Glutamatergic neuron (in vitro differentiated cells): ENCODE measurements at places on chromosomes 1 and 21. TPM values are rescaled to one million over a fixed set of nuclear protein-coding genes. Genes with fewer than 3 reads are reported as not detected.

The HAO2 gene
- not detected for total RNA-seq

- no peak for DNase-seq
Observed at GRCh38 chr1:3294450-3294849, 160.0 kb upstream of the ARHGEF16 start.

DNA sequence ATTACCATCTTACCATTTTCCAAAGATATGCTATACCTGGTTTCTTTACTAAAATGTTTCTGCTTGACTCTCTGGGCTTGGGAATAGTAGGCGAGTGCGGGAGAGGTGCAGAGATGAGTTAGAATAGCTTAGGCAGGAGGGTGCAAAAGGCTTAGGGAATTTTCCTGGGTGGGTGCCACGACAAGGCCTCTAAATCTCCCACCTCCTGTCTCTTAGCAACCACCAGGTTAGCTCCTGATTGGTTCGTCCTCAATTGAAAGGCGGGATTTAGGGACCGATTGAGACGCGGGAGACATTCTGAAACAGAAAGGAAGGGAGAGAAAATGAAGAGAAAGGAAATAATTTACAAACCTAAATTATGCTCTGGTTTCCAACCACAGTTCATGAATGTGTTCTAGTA is 3.1 kb downstream of the ACKR1 start:
- DNase-seq, result no peak

The NFIA gene
- 16.4 TPM for total RNA-seq

- DNase-seq, result no peak
Observed at GRCh38 chr1:176384841-176385240, 78.1 kb upstream of the PAPPA2 start.

DNA sequence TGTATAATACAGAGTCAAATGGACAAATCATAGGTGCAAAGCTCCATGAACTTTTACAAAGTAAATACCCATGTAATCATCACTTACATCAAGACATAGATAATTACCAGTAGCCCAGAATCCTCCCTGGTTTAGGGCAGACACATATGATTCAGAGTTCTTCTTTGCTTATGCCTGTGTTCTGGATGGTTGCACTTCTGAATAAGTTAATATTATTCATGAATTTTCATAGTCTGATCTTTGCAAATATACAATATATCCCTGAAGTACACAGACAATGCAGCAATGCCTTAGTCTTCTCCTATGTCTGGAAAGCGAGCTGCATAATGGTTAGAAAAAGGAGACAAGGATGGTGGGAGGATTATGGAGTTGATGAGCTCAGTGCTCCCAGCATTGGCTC is 122.4 kb upstream of the PLXNA2 start:
- DNase-seq, result no peak

The TTC39A gene
- total RNA-seq, result 28.0 TPM

The WDR64 gene
- total RNA-seq, result not detected

The ZC3H12A gene
- total RNA-seq, result 1.3 TPM
